ENCODE measurements at places on chromosomes 3 and 15.
A peak's percentile ranks its signal among the peaks of the same experiment; 100 is the strongest.

DNA sequence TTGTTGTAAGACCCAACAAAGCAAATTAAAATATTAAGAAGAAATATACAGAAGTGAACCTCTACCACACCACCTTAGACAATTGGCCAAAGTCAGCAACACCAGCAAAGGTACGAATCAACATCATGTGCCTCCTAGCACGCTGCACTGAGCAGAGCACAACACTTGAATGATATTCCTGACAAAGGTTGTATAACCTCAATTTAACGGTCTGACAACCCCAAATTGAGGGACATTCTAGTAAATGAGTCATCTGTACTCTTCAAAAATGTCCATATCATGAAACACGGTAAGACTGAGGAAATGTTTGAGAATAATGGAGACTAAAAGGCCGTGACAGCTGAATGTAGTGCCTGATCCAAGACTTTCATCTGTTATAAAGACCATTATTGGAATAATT, 41.3 kb upstream of the TNFSF10 start:
- DNase-seq, result no peak

DNA sequence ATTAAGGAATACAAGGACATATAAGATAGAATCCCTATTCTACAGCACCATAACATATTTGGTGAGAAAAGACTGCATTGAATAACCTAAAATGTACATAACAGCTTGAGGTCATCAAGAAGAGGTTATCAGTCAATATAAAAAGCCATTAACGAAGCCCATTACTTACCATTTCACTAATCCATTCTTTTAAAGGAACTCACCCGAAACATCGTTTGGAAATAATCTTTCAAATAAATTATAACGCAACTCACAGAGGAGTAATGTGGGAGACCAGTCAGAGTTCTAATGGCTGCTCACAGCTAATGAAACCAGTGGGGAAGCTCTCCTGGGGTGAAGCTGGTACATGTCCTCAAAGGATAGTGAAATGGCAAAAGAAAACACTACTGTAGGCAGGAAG, 188.4 kb downstream of the TBC1D5 start:
- no peak for DNase-seq

GRCh38 chr15:61035311-61035710, 193.8 kb downstream of the RORA start:
- peak; percentile 13 for DNase-seq

DNA sequence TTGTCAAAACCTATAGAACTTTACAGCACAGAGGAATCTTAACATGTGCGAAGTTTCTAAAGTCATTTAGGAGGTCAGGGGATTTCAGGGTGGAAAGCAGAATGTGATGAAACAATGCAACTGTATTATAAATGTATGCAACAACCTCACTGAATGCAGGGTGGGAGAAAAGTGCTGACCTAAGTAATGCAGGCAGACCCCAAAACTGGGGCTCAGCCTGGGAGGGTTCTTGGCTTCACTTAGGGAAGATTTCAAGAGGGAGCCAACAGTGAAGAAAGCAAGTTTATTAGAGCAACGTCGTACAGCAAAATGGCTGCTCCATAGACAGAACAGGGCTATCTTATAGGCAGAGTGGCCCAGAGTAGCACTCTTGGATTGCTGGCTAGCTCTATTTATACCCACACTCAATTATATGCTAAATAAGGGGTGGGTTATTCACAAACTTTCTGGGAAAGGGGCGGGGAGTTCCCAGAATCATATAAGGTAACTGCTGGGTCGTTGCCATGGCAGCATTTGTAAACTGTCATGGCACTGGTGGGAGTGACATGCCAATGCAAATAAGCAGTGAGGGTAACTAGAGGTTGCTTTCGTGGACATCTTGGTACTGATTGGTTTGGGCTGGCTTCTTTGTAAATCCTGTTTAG, 14.2 kb upstream of the CAND2 start:
- DNase-seq, result peak; percentile 19

- DNase-seq, result no peak
These were observed 65.8 kb downstream of the PEAK1 start for GRCh38 chr15:77354063-77354462.

- DNase-seq, result no peak
These were observed 447.8 kb downstream of the FHIT start for GRCh38 chr3:60803216-60804173.

Measured in Daoy (cell line).